Hematopoietic multipotent progenitor cell treated with erythropoietin and hydrocortisone succinate and interleukin-3 and kit ligand, for 8 days (in vitro differentiated cells): ENCODE measurements at places on chromosomes 2 and 18.

DNA sequence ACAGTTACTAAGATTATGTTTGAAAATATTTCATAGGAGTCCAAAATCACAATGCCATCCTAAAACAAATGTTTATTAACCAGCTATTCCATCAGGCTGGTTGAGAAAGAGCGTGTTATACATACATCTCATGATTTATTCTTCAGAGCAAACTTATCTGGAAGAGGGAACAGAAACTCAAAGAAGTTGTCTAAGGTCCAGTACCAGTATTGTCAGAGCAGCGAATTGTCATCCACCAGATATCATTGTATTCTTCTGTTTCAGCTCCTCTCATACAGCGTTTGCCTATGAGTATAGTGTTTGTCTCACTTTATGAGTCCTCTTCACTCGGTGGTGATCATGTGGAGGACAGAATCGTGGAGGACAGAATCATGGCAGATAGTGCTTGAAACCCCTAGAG is 238.2 kb downstream of the OSR1 start:
- DNase-seq = no peak

- DNase-seq = no peak
Observed at GRCh38 chr2:191927991-191928390, 81.1 kb upstream of the CAVIN2 start.

GRCh38 chr18:2627821-2628276 is 27.7 kb upstream of the SMCHD1 start:
- DNase-seq = no peak

GRCh38 chr2:70133491-70134322 is 46.4 kb downstream of the PCBP1 start:
- DNase-seq = peak; percentile 39

DNA sequence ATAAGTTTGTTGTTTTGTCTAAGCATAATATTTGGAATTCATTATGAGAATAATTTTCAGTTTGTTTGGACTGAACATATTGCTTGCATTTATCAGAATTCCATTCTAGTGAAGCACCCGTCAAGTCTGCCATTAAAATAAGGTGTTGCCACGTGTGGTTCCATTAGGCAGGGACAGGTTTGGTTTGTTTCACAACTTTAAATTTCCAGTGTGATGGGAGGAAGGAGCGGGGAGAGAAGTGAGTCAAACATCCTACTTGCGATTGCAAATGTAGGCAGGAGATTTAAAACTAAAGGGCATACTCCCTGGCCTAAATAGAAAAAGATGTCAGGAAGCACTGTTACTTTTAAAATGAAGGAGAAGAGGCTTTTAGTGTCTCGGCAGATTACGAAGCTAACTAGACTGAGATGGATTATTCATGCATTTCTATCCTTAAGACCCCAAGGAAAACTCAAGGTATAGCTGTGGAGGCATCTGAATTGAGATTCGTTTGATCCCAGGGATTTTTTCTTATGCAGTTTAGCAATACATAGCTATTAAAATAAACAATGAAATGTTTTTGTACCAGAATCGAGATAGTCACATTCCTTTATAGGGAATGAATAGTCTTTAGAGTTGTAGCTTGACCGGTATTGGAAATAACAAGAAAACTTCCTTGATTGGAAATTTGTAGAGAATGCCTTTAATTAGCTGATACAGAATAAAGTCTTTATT is 19.8 kb downstream of the GRHL1 start:
- DNase-seq = no peak

DNA sequence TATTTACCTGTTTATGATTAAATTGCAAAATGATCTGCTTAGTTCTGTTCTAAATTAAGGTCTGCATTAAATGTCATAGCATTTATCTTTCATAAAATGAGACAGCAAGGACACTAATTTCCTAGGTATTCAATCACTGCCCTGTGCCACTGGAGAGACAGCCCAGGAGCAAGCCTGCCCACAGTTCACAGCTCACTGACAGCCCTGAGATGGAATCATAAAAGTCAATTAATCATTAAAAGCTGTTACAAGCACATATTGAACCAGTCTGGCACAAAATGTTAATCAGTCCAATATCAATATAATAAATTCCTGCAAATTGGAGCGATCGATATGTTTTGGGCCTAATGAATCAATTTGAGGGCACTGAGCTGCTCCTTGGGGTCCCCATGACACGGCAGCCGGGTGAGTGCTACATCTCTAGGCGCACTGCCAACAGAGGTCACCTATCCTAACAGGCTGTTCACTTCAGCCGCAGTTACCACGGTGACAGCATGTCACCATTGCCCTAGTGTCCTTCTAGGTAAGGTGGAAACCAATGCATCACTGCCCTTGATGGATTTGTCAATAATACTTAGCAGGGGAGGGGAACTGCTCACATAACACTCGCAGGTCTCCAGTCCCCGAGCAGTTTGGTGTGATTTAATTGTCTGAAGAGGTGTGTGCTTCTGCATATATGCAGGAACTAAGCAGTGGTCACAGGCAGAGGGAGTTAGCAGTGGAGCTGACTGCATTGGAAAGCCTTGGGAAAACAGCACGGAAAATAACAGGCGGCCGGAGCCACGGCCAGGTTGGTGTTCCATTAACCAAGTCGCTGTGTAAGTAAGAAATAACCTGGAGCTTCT is 47.3 kb downstream of the POU3F3 start:
- no peak for DNase-seq

DNA sequence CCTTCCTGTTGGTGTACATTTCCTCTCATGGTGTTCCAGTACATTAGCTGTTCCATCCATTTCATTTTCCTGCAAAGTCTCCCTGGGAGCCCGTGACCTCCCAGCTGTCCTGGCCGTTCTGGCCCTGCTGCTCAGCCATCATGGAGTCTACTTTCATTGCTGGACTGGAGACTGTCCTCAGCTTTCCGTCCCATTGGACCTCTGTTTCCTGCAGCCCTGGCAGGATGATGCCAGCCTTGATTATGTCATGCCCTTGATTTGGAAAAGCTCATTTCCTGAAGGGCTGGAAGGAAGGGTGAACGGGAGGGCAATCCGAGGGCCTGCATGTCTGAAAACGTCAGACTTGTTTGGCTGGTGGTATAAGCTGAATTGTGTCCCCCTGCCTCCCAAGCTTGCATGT is 205.5 kb upstream of the HS6ST1 start:
- no peak for DNase-seq
